ENCODE measurements at places on chromosomes 7 and 10. TPM values are rescaled to one million over a fixed set of nuclear protein-coding genes. Genes with fewer than 3 reads are reported as not detected.

Gene RAMP3
- polyA plus RNA-seq: 3.4 TPM

GRCh38 chr7:110050785-110051184 is 1040.1 kb upstream of the LRRN3 start:
- no peak for DNase-seq

DNA sequence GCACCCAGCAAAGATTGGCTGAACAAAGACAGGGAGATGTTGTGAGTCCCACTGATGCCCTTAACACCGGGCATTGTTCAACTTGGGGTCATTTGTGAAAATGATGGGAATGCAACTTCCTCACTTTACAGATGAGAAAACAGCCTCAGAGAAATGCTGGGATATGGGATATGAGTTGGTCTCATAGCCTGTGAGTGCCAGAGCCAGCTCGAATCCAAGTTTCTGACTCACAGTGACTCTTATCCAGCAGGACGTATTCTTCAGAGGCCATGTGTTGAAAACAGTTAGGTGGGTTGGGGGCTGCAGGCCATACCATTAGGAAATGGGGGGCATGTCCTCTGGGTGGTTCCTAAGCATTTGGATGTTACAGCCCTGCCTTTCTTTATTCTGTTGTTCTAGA is 45.2 kb downstream of the KIAA1217 start:
- no peak for DNase-seq

- no peak for DNase-seq
Measured at GRCh38 chr10:73589563-73590126, 1.5 kb downstream of the USP54 start.

DNA sequence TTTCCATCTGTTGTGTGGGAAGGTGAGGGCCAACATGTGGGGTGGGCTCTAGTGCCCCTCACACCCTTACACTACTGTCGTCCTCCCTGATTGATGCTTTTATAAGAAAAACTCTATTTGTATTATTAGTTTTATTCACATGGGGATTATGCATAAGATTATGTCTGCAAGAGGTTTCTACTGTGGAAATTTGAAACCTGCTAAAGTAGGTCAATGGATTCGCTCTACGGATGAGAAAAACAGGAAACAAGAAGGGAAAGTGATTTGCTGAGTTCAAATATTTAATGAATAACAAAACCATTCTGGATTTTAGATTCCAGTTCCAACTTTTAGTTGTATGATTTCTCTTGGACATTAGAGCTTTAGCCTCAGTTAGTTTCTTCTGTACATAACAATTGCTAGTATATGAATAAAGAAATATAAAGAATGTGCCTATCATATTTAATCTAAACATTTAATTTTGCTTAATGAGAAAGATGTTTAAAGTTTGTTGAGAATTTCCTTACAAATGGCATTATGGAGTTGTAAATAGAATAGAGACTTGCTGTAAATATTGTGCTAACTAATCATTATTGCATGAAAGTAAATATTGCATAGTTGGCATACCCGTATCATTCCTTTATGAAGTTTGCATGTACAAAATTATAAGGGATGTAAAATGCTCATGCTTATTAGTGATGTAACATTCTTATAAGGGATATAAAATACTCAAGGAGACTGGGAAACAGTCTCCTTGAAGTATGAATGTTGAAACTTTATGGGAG is 193.8 kb downstream of the THSD7A start:
- DNase-seq: peak; percentile 8

DNA sequence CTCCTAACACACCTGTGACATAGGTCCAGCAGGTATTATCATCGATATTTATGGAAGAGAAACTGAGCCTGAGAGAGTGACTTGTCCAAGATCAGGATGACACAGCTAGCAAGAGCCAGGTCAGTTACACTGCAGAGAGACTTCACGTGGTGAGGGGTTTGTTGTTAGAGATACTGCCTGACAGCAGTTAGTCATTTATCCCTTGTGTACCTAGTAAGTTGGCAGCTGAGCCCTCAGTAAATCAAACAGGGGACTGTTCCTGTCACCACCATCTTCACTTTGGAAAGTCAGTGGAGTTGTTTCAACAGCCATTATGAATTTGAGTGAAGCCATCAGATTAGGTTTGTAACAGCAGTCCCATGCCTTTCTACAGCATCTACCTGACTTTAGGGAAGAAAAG is 87.5 kb upstream of the GATA3 start:
- no peak for DNase-seq

GRCh38 chr7:30147223-30147622 is 12.4 kb downstream of the MTURN start:
- no peak for DNase-seq
